ENCODE measurements at places on chromosomes 1 and 21.

- DNase-seq, result no peak
These were observed 378.4 kb upstream of the RUNX1 start for GRCh38 chr21:35427320-35428000.

- DNase-seq, result no peak
These were observed 26.3 kb upstream of the CYP4B1 start for GRCh38 chr1:46772571-46772970.

DNA sequence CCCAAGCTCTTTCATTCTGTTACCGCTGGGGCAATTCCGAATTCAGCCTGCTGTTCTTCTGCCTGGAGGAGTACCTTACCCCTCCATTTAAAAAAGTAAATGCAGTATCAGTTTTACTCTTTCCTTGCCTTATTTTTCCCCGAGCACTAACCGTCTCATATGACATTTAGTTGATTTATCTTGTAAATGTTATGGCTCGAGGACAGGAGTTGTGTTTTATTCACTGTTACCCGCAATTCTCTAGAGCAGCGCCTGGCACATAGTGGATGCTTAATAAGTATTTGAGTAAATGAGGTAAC is 425 bp upstream of the TADA1 start:
- no peak for DNase-seq

DNA sequence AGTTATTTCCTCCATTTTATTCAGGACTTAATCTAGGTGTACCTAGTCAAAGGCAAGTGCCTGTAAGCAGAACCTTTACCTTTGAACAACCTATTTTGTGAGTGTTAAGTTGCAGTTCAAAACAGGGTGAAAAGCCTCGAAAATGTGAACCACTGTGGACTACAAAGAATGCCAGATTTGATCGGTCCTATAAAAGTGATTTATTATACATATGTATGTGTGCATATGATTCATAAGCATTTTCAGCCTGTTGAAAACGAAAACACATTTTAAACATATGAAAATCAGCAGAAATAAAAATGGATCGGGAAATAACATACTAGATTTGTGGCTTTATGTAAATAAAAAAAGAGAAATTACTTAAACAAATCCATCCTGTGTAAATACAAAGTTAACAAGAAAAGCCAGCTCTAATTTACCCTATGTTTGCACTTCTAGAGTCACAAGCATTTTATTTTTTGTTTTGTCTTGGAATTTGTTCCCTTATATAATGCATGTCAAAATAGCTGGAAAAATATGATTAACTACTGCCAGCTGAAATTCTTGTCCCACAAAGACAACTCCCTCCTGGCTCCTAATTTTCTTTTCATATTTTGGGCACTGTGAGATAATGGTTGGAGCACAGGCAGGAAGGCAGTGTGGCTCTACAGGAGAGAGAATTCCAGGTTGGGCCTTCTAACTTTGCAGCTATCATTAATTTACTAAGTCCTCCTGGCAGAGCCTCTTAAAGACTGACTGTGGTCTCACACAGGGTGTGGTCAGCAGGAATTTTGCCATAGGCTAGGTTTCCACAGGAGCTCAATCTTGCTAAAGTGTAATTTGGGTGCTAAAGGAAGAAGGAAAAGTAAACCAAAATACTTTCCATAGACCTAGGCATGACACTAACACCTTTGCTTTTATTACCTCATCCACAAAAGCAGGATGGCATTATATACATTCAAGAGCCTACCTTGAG is 70.2 kb upstream of the CDC42BPA start:
- DNase-seq, result no peak

GRCh38 chr1:6724517-6725141 is 23.0 kb upstream of the DNAJC11 start:
- DNase-seq, result peak; percentile 58

DNA sequence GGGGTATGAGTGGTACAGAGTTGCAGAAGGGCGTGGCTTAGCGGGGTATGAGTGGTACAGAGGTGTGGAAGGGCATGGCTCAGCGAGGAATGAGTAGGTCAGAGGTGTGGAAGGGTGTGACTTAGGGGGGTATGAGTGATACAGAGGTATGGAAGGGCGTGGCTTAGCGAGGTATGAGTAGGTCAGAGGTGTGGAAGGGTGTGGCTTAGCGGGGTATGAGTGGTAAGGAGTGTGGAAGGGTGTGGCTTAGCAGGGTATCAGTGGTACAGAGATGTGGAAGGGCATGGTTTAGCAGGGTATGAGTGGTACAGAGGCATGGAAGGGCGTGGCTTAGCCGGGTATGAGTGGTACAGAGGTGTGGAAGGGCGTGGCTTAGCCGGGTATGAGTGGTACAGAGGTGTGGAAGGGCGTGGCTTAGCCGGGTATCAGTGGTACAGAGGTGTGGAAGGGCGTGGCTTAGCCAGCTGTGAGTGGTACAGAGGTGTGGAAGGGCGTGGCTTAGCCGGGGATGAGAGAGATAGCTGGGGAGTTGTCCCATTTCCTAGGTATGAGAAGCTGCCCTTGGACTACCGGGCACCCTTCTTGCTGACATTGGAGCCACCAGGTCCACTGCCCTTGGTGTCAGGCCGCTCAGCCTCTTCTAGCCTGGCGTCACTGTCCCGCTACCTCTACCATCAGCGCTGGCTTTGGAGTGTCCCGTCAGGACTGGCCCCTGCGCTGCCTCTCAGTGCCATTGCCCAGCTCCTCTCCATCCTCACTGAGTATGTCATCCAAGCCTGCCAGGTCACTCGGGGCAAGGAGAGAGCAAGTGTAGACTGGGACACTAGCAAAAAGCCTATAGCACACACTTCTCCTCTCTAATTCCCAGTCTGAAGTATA is 29.8 kb downstream of the HYI start:
- no peak for DNase-seq

DNA sequence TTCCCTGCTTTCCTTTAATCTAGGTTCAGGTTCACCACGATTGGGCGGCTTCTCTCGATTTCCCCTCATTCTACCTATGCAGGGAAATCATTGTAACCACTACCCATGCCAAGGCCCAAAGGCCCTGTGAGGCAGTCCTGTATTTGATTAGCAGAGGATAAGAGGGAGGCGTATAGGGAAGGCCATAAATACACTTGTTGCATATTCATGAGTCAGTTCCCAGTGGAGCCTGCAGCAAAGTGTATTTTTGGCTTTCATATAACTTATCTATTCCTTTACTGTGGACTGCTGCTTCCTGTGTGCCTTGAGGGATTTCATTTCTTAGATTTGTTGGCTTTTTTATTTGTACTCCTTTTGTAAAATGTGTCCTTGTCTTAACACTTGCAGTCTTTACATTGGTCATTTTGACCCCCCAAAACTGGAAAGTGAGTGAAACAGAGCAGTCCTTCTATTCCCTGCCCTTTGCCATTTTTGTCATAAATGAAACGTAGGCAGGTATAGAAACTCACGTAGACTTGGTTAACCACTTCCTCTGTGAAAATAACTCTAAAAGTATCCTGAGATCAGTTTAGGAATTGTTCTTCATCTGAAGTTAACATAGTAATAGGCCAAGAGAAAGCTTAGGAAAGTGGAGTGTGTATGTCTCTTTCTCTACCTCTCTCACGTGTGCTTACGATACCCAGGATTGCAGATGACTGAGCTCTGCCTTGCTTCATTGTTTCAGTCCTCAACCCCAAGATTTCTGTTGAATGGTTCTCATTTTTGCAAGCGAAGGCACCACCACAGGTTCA is 19.6 kb upstream of the KCNQ4 start:
- DNase-seq, result no peak

GRCh38 chr21:27447843-27448242 is 481.0 kb upstream of the ADAMTS5 start:
- no peak for DNase-seq

DNA sequence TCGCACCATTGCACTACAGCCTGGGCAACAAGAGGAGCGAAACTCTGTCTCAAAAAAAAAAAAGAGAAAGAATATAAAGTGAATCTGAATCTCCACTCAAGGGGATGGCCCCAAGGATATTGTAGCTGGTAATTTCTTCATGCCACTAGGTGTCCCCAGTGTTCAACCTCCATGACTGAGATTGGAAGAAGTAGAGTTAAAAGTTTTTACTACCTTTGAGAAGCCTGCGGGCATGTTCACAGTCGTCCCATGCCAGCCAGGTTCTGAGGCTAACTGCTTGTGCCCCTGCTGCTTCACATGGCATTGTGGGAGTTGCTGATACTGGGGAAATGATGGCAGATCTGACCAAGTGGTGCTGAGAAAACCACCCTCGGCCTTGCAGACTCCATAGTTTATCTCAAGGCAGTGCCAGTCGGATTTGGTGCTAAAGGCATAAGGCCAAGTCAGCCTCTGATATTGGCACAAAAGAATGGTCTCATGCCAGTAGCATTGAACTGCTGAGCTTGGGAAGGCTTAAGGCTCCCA is 10.8 kb upstream of the SHISA4 start:
- DNase-seq, result peak; percentile 64

GRCh38 chr21:43921979-43922945 is 57.2 kb downstream of the AGPAT3 start:
- no peak for DNase-seq

DNA sequence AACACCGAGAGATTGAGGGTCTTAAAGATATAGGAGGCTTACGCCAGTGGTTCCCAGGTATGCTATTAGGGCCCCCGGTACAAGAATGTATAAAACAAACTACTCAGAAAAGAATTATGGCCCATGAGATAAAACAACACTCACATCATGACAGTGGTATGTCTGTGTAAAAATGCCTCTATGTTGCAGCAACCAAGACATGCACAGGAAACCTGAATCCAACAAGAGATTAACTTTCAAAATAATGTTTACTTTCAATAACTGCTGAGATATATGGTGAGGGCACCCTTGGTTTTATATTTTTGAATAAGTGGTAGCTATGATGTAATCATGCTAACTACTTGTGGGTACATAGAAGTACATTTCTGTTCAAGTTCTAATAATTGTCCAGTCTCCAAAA is 74.9 kb downstream of the PUM1 start:
- no peak for DNase-seq

DNA sequence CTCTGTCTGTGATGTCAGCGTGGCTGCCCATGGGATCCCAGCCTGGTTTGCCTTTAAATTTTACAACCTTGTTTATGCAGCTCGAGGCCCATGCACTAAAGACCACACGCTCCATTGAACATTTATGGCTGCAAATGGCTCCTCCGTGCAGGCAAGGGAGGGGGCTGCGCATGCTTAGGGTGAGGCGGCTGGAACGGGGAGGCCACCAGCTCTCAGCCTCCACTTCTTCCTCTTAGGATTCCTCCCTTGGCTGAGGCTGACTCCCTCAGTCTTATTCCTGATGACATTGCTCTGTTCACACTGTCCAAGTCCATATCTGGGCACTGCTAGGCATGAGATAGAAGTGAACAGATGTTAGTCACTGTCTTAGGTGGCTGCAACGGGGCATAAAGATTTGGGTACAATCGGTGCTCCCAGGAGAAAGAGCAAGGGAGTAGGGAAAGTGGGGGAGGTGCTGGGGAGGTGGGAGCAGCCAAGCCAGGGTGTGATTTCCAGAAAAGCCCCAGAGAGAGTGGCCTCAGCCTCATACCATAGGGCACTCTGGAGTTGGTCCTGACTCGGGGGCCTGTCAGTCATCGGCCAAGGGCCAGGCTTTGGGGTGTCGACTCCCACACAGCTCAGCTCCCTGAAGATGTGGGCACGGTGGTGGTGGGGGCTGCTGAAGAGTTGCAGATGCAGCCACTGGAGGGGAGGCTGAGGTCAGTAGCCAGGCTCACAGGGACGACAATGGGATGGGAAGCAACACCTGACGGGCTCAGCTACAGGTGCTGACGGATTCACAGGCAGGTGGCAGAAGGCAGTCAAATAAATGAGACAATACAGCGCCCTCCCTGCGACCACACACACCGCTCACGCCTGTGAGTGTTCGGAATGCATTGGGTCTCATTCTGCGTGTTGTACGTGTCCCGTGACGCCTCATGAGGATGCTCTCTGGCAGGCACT is 37.3 kb upstream of the ACTL8 start:
- no peak for DNase-seq

DNA sequence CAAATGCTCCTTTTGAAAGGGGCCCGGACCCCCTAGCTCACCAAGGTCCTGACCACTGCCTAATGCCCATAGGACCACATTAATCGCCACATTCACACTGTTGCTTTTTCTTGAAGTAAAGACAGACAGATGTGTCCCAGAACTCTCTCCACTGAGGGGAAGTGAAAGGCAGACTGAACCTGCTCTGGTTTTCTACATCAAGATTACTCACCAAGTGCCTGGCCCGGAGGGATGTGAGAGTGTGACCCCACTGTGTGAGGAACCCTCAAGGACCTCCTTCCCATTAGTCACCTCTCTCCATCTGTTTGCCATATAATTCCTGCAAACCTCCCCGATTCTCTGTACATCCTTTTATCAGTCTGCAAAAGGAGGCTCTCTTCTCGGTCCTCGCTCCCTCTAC is 381.5 kb downstream of the OMA1 start:
- DNase-seq, result no peak

GRCh38 chr1:4087530-4088420 is 187.7 kb upstream of the C1orf174 start:
- DNase-seq, result no peak

GRCh38 chr1:219076326-219076937 is 97.2 kb upstream of the LYPLAL1 start:
- no peak for DNase-seq

DNA sequence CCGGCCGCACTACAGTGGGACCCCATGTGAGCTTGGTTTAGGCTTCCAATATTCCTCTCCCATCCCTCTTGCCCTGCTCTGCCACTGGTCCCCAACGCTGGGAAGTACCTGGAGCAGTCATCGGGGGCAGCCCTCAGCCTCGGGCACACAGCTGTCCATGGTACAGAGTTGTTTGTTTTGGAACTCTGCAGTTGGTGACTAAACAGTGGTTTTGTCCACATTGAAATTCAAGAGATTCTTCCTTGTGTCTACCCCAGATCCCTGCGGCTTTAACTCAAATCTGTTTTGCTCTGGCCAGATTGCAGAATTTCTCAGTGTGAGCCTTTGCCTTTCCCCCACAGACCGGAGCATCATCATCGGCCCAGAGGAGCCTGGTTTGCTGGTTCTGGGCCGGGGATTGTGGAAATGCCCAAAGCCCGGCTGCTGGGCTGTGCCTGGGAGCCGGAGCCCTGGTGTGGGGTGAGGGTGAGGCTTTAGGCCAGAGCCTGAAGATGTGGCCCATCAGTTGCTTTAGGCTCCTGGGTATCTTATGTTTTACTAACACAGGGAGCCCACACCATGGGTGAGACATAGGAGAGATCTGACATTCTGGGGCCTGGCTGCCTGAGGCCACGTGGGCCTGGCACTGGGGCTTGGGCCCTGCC is 93.2 kb downstream of the ARHGEF10L start:
- DNase-seq, result peak; percentile 76

GRCh38 chr1:14255711-14256110 is 342.8 kb upstream of the KAZN start:
- peak; percentile 45 for DNase-seq

DNA sequence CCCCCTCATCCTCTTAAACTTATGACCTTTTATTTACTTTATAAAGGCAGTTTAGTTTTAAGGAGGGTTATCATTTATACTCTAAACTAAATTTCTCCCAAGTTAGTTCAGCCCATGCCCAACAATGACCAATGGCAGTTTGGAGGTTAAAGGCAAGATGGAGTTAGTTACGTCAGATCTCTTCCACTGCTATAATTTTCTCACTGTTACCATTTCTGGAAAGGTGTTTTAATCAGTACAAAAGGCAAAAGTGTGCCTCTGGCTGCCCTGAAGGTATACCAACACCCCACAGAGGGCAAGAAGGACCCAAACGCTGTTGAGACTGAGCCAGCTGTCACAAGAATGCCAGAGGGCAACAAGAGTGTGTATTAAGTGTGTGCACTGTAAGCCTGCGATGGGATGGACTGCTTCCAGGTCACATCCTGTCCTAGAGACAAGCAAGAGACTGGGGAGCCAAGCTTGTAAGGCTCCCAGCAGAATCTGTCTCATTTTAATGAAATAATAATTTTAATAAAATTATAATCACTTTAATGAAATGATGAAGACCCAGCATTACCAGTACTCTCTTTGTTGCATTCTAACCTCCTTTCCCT is 32.5 kb upstream of the FAM89A start:
- DNase-seq, result no peak

GRCh38 chr1:229440851-229441537 is 7.1 kb upstream of the ACTA1 start:
- DNase-seq, result peak; percentile 84

Data from astrocyte of the spinal cord (primary cell).